ENCODE measurements at places on chromosomes 7 and 10. TPM values are rescaled to one million over a fixed set of nuclear protein-coding genes. Genes with fewer than 3 reads are reported as not detected.

C7orf57 gene
- 0.12 TPM for total RNA-seq

NAT16 gene
- total RNA-seq = not detected

OR6B1 gene
- total RNA-seq = not detected

UTF1 gene
- total RNA-seq = 0.21 TPM

AKR1C4 gene
- not detected for total RNA-seq

PPP1R17 gene
- not detected for total RNA-seq

COL1A2 gene
- 0.31 TPM for total RNA-seq

NUB1 gene
- 84.1 TPM for total RNA-seq

TRIM74 gene
- 1.8 TPM for total RNA-seq

SKAP2 gene
- total RNA-seq = 9.7 TPM

STEAP4 gene
- total RNA-seq = not detected

HYAL4 gene
- 1.8 TPM for total RNA-seq

PROSER2 gene
- total RNA-seq = 1.6 TPM

CD36 gene
- total RNA-seq = 0.21 TPM

KLF14 gene
- not detected for total RNA-seq

ELMO1 gene
- 113 TPM for total RNA-seq

GNAI1 gene
- 4.0 TPM for total RNA-seq

CYP2W1 gene
- not detected for total RNA-seq

OPTN gene
- total RNA-seq = 69.8 TPM

GTF2IRD1 gene
- total RNA-seq = 4.6 TPM

SORBS1 gene
- total RNA-seq = 2.4 TPM

IFIT2 gene
- total RNA-seq = 36.0 TPM

TMEM26 gene
- not detected for total RNA-seq

SLC18A3 gene
- not detected for total RNA-seq

JCAD gene
- total RNA-seq = 0.05 TPM

HOXA6 gene
- not detected for total RNA-seq

RELN gene
- total RNA-seq = not detected

FRAT1 gene
- total RNA-seq = 3.2 TPM

RUFY2 gene
- total RNA-seq = 12.3 TPM

PLEKHS1 gene
- not detected for total RNA-seq

HHEX gene
- total RNA-seq = 0.67 TPM

ACTL6B gene
- not detected for total RNA-seq

HOXA1 gene
- 0.58 TPM for total RNA-seq

SPACDR gene
- 5.6 TPM for total RNA-seq

PIP gene
- not detected for total RNA-seq

HOXA5 gene
- total RNA-seq = not detected

GPR141 gene
- not detected for total RNA-seq

HERPUD2 gene
- 37.5 TPM for total RNA-seq

WDFY4 gene
- 0.58 TPM for total RNA-seq

DNAJC12 gene
- 35.6 TPM for total RNA-seq

ADAMTS14 gene
- 0.37 TPM for total RNA-seq

ANKRD7 gene
- total RNA-seq = 0.74 TPM

TCERG1L gene
- total RNA-seq = not detected

TMEM225B gene
- 2.5 TPM for total RNA-seq

MYH16 gene
- total RNA-seq = not detected

SMO gene
- 0.84 TPM for total RNA-seq

NUTM2E gene
- not detected for total RNA-seq

SDK1 gene
- total RNA-seq = 6.3 TPM

ACHE gene
- total RNA-seq = 0.16 TPM

FGL2 gene
- 0.93 TPM for total RNA-seq

CYREN gene
- 44.5 TPM for total RNA-seq

LRRC17 gene
- 0.31 TPM for total RNA-seq

SFRP4 gene
- total RNA-seq = not detected

KNDC1 gene
- total RNA-seq = 0.28 TPM

POLD2 gene
- total RNA-seq = 138 TPM

WEE2 gene
- total RNA-seq = not detected

HOXA11 gene
- total RNA-seq = 0.14 TPM

GIMAP7 gene
- total RNA-seq = 50.7 TPM
